ENCODE measurements at places on chromosomes 3 and 15.

GRCh38 chr3:76345878-76346277 lies 560.5 kb upstream of the ZNF717 start:
- DNase-seq = no peak

GRCh38 chr3:110015231-110015963 lies 678.1 kb upstream of the DPPA4 start:
- no peak for DNase-seq

DNA sequence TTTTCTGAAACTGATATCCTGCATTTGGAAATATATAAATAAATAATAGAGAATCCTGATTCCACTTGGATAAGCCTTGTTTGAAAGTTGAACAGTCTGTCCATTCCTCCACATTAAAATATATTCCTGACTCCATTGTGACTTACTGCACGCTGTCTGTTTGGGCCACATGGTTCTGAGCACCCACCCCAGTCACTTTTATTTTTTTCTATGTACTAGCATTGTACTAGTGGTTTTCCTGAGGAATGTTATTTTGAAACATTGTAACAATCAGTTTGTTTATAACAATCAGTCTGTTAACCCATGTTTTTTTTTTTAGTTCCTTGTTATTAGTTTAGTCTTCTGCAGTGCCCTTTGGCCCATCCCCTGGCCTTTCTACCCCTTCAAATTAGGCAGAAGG lies 87.4 kb upstream of the CCNL1 start:
- no peak for DNase-seq

DNA sequence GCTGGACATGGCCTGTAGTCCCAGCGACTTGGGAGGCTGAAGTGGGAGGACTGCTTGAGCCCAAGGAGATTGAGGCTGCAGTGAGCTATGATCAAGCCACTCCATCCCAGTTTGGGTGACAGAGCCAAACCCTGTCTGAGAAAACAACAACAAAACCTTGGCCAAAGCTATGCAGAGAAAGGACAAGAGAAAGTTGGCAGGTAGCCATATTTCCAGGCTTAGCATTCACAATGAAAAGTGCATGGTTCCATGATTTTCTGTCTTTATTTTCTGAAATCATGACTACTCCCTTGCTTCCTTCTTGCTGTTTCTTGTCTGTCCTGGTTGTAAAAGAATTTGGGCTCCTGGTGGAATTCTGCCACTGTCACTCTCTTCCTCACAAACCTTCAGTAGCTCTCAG lies 284.6 kb upstream of the C2CD4B start:
- DNase-seq = no peak

- DNase-seq = no peak
Observed at GRCh38 chr3:155426524-155427230, 133.2 kb upstream of the STRIT1 start.

DNA sequence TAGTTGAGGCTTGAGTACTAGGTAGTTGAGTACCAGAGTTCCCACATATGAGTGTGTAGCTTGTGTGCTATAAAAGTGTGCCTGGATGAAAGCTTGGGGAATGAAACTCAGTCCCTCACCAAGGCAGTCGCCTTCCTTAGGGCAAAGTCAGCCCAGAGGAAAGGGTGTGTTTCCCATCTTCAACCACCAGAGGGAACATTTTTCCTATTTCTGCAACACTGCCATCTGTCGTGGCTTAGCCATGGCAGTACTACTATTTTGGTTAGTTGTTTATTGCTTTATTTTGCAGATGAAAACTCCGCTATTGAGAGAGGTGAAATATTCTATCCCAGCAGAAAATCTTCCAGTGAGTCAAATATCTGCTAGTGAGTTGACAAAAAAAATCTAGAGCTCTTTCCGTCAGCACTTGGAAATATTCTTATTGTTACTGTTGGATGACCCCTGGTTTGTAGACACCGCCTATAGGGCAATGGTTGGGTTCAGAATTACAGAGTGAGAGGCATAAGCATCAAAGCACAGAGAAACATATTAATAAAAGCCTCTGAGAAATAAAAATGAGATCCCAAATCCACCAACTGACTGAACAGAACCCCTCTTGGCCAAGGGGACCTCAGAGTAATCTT lies 239.9 kb downstream of the CPNE4 start:
- DNase-seq = no peak

GRCh38 chr15:46309914-46310313 lies 675.1 kb downstream of the SQOR start:
- no peak for DNase-seq

GRCh38 chr15:65379986-65380385 lies 2.2 kb upstream of the IGDCC3 start:
- no peak for DNase-seq

- DNase-seq = no peak
Observed at GRCh38 chr15:57675481-57676181, 30.9 kb upstream of the POLR2M start.

DNA sequence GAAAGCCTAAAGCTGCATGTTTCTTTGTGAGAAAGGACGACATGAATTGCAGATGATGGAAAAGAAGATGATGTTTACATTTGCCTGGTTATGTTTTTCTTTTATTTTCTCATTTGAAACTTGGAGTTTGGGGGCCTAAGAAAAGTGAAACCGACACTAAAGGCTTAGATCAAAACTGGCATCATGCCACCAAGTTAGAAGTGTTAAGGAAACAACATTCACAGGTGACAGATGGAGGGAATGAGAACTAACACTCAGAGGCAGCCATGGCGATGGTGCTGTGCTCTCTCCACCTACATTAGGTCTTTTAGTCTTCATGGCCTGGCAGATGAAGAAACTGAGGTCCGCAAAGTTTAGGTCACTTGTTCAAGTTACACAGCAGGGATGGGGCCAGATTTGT lies 923.6 kb downstream of the TUSC7 start:
- no peak for DNase-seq

- no peak for DNase-seq
Observed at GRCh38 chr3:31364188-31364587, 168.5 kb upstream of the STT3B start.

- DNase-seq = no peak
Observed at GRCh38 chr3:13077431-13078162, 4.4 kb upstream of the IQSEC1 start.

DNA sequence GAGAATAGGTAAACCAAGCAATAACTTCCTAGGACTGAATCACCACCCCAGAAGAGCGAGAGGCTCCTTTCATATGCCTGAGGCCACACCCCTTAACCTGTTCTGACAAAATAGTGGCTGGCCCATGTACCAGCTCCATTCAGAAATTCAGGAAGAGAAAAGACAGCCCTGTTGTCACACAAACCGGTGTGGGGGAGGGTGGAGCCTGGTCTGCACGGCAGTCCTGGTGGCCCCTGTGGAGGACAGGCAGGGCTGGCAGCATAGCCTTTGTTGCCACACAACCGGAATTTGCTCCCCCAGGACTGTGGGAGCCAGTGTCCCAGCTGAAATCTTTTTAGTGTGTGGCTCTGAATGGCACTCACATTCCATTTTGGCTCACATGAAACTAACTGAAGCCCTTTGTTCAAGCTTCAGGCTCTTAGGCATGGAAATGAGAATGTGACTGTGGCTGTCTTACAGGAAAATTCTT lies 23.8 kb downstream of the RLBP1 start:
- no peak for DNase-seq

DNA sequence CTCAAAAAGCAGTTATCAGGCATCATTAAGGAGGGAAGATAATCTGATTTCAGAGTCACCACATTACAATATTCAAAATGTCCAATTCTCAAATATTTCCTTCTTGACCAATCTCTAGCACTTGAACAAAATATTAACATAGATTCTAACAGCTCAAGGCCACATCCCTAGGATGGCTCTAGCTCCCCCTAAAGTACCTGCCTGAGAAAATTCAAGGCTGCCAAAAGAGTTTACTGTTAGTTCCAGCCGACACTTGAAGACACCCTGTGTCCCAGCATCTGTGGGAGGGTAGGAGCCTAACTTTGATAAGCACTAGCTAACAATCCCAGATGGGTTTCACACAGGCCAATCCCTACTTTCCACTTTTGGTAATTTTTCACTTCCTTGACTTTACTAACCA lies 10.4 kb downstream of the NSMCE3 start:
- no peak for DNase-seq

DNA sequence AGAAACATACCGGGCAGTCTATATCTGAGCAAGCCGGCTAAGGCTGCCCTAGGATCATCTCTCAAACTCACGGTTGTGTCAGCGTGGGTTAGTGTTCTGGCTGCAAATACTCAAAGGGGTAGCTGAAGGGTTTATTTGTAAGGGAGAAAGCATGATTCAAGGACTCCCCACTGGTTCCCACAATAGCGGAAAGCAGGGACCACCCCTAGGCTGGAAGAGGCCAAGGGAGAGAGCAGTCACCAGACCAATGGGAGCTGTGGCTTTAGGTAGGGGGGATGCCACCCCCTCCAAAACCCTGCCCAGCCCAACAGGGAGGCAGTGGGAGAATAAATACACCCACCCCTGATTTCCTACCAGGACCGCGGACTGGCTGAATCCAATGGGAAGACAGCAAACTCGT lies 7.3 kb upstream of the LMCD1 start:
- DNase-seq = no peak

- no peak for DNase-seq
Observed at GRCh38 chr3:171156401-171157010, 130.0 kb upstream of the SLC2A2 start.

DNA sequence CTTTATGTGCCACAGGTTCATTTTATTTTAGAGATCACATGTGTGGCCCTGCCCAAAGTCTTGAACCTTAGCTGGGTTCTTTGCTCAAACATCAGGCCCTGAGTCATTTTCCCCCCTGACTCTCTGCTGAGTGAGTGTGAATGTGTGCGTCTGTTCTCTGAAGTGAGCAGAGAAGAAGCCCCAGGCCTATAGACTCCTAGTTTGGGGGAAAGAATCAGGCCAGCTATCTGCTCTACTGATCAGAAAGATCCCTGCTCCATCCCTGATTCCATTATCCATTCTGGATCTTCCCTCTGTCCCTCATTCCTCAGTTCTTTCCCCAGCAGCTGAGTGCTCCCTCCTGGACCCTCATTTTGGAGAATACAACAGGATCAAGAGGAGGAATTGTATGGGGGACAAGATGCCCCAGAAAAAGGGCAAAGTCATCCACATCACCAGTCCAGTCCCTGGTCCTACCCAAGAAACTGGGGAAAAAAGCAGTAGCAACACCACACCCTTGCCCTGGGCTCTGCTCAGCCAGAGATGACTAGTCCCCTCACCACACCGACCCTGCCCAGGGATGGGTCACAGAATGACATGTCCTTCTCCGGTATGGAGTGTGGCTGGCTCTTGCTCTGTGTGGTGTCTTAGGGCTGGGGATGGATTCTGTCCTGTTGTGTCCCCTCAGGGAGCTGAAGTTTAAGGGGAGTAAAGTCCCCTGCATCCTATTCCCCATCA lies 3.2 kb downstream of the DUOX1 start:
- no peak for DNase-seq

DNA sequence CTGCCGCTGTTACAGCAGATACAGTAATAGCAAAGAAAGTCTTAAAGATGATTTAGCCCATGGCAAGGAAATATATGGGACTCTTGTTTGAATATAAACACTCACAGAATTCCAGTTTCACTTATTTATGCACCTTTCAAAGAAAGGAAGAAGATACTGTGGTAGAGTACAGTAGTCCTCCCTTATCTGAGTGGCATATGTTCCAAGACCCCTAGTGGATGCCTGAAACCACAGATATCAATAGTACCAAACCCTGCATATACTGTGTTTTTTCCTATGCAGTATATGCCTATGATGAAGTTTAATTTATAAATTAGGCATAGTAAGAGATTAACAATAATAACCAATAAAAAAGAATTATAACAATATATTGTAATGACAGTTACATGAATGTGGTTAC lies 8.2 kb downstream of the MAP2K1 start:
- DNase-seq = no peak

- DNase-seq = no peak
Observed at GRCh38 chr3:45596290-45596791, 1.8 kb downstream of the LIMD1 start.

DNA sequence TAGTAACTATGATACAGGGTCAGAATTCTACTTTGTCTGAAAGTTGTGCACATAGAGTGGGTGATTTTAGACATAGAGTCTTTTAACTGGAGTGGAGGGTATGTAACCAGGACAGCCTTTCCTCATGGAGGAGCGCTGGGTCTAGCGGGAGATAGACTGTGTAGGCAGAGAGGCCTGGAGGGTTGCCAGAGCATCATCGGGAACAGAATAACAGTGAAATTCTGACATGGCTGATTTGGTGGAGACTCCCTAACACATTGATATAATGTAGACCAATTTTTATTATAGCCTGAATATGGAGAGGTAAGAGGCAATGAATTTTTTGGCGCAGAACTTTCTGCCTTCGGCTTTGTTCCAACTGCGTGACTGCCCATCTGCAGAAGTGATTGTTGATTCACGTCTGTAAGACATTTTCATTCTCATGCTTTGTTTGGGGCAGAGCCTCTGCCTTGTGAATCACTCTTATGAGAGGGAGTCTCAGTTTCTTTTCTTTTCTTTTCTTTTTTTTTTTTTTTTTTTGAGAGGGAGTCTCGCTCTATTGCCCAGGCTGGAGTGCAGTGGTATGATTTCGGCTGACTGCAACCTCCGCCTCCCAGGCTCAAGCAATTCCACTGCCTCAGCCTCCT lies 16.0 kb downstream of the LPP start:
- no peak for DNase-seq

- no peak for DNase-seq
Observed at GRCh38 chr3:99624496-99625236, 13.7 kb upstream of the COL8A1 start.

GRCh38 chr3:141100531-141101320 lies 49.6 kb downstream of the SPSB4 start:
- DNase-seq = no peak

DNA sequence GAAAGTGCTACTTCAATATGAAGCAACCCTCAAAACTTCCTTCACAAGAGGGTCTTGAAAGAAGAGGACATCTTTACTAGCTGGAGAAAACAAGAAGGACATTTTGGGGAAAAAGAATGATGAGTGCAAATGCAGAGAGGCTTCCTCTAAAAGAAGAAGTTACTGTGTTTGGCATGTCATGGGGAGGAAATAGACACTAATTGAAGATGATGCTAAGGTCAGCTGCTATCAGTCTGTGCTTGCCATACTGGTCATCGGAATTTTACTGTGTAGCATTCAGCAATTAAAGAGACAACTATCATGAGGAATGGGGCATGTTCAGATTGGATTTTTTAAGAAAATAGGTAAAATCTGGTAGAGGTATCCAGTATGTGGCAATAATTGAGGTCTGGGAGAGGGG lies 60.0 kb downstream of the THRB start:
- DNase-seq = no peak

GRCh38 chr3:171873580-171873979 lies 30.4 kb downstream of the TMEM212 start:
- no peak for DNase-seq

DNA sequence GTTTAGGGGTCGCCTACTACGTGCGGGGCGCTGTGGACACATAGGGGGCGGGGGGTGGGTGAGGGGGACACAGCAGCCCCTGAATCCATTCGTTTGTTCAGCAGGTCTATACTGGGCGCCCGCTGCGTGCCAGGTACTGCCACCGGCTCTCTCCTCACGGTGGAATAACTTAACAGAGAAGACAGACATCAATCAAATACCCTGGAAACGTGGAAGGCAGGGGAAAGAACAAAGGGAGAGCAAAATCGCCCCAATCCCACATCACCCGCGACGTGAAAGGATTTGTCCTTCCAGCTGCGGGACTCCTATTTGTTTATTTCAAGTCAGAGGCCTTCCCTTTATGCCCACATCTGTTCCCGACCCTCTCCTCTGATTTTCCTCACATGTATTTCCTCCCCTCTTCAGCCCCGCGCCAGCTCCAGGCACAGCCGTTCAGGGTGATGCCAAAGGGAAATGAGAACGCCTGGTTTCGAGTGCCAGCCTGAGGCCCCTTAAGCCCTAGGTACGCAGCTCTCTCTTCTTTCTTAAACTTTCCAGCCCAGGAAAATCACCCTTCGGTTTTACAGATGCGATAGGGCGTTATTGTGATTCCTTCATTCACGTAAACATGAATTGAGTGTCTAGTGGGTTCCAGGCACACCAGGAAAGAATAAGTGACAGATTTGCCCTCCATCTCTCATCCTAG lies 726 bp upstream of the PROK2 start:
- DNase-seq = no peak

All from stimulated activated CD4-positive, alpha-beta T cell treated with anti-CD3 and anti-CD28 coated beads, Interleukin-1b, Interleukin-23, amount 100 ng/mL, for 24 hours (primary cell).